ENCODE measurements at places on chromosomes 5 and 9.

DNA sequence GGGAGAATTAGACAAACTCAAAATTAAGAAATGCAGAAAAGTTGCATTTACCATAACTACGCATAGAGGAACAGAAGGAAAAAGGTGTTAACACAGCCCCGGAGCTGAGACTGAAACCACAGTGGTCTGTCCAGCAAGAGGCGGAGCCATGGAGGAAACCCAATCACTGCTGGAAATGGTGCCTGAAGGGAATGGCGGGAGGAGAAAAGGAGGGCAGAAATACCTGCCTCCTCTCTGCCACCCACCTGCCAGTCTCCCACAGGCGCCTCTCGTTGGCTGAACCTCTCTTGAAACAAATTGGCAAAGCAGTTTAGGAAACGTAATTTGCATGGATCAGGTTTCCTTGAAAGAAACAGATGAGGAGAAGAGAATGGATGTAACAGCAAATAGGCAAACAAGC lies 9.7 kb upstream of the PRKACG start:
- no peak for DNase-seq

DNA sequence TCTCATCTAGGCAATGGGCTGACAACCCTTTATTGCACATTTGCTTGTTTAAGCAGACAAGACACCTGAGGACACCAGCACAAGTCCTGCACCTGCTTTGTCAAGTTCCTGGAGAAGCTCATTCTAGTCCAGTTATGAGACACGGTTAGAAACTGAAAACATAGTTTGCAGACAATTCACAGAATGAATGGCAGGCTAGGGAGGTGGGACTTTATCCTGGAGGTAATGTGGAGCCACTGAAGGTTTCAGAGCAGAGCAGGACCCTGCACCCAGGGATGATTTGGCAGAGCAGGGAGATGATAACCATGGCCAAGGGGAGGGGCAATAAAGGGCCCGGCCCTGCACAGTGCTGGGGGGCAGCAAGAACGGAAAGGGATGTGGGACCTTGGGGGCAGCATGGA lies 50.7 kb upstream of the SLC25A51 start:
- DNase-seq = no peak

GRCh38 chr9:33374190-33374589 lies 28.2 kb downstream of the AQP7 start:
- DNase-seq = no peak

- DNase-seq = no peak
Observed at GRCh38 chr9:89012294-89013042, 21.2 kb downstream of the S1PR3 start.

GRCh38 chr9:89522261-89522958 lies 24.5 kb upstream of the SEMA4D start:
- no peak for DNase-seq

- DNase-seq = no peak
Observed at GRCh38 chr5:166767858-166768257, 1523.6 kb upstream of the WWC1 start.

DNA sequence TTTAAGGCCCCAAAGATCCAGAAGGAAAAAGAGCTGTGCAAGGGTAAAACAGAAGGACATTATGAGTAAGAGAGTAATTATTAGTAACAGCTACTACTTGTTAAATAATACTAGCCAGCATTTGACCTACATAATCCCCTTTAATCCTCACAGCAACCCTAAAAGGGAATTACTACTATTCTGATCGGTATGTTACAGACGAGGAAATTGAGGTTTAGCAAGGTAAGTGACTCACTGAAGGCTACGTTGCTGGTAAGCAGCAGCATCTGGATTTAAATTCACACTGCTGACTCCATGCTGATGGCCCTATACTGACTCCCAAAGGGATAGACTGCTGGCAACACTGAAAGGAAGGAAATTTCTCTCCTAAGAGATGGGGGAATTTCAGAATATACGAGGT lies 3.7 kb upstream of the FSD1L start:
- DNase-seq = no peak

- DNase-seq = no peak
Observed at GRCh38 chr9:106039151-106039935, 345.0 kb downstream of the TMEM38B start.

DNA sequence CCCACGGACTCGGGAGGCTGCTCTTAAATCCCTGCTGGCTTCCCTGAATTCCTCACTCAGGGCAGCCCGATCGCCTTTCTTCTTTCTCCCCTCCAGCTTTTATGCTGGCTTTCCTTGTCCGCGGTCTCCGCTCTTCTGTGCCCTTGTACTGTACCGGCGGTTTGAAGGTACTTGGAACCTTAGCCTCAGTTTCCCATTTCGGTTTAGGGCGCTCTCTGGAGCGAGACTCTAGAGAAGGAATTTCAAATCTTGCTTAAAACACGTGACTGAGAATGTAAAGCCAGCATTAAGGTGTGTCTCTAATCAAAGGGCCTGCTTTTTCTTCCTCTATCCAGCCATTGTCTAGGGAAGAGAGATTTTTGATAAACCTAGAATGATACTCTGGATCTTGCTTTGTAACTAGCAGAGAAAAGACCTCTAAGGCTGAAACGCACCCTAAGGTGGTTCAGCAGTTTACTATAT lies 650 bp downstream of the GPR107 start:
- no peak for DNase-seq

DNA sequence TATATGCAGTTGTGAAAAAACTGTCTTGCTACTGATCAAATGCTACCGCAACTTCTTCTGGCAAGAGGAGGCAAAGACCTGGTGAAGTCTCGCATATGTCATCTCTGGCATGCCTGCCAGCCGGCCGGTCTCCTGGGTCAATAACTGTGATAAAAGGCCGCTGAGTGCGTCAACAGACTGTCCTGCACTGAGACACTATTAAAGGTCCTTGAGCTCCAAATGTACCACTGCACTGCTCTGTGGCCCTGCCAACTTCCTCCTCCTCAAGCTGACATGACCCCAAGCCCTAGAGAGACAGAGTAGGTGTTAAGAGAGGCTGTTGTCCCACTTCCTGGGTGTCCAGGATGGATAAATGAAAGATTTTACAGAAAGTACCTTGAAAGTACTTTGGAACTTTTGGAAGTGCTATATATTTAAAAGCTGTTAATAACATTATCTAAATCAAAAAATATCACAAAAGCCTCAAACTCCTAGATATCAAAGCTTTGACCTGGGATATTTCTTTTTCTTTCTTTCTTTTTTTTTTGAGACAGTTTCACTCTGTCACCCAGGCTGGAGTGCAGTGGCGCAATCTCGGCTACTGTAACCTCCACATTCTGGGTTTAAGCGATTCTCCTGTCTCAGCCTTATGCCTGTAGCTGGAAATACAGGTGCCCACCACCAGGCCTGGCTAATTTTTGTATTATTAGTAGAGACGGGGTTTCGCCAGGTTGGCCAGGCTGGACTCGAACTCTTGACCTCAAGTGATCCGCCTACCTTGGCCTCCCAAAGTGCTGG lies 31.5 kb downstream of the RAPGEF1 start:
- no peak for DNase-seq

GRCh38 chr9:72485821-72486593 lies 35.4 kb upstream of the TMC1 start:
- no peak for DNase-seq

DNA sequence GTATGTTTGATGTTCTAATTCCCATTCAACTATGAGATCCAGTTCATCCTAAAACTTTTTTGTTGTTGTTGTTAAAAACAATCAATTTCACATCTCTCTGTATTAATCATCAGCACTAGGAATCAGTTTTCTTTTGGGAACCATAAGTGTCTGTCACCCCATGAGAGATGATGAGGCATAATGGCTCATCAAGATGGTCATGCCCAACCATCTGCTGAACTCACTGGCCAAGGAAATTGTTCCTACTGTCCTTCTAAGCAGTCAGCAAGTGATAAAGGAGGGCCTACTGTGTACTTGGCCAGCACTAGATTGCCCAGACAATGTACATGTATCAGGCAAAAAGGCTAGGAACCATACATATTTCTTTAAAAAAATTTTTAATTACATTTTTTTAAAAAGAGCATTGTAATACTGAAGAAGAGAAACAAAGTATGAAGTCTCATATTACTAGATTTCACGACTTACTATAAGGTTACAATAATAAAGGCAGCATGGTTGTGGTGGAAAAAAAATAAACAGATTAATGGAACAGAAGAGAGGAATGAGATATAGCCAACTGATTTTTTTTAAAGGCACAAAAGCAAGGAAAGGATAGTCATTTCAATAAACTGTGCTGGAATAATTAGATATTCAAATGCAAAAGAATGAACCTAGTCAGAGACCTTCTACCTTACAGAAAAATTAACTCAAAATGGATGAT lies 458.3 kb downstream of the SPOCK1 start:
- DNase-seq = no peak

- no peak for DNase-seq
Observed at GRCh38 chr9:131847665-131848354, 107.9 kb upstream of the RAPGEF1 start.

- DNase-seq = no peak
Observed at GRCh38 chr5:96254980-96255691, 177.9 kb downstream of the PCSK1 start.

DNA sequence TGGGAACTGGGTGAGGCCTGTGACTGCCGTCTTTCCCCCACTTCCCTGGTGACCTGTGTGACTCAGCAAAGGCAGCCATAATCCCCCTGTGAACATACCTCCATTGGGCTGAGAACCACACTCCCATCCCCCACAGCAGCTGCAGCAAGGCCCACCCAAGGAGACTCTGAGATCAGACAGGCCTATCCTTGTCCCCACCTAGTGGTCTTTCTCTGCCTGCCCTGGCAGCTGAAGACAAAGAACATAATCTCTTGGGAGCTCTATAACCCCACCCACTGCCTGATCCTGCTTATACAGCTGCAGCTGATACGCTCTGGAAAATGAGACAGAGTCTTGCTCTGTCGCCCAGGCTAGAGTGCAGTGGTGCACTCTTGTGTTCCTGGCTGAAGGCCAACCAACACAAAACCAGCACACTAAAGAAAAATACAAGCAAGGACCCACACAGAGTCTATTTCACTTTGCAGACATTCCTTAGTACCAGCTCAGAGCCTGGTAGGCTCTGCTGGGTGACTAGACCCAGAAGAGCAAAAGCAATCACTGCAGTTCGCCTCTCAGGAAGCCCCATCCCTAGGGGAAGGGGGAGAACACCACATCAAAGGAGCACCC lies 106.7 kb downstream of the MCTP1 start:
- DNase-seq = no peak

DNA sequence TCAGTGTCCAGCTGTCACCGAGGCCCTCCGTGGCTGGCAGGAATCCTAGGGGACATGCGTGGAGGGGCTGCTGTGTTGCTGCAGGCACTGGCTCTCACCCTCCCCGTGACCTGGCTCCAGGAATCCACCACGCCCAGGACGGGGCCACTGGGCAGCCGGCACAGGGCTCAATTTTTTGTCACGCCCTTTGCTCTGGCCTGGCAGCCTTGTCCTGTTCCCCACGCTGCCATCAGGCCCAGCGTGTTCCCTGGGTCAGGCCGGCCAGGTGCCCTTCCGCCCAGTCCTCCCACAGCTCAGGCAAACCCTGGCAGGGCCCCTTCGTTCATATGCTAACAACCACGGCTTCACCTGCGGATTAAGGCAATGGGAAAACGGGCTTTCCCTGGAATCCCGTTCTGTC lies 37.3 kb downstream of the PROP1 start:
- no peak for DNase-seq

GRCh38 chr5:82349652-82350051 lies 71.5 kb upstream of the RPS23 start:
- peak; percentile 8 for DNase-seq

DNA sequence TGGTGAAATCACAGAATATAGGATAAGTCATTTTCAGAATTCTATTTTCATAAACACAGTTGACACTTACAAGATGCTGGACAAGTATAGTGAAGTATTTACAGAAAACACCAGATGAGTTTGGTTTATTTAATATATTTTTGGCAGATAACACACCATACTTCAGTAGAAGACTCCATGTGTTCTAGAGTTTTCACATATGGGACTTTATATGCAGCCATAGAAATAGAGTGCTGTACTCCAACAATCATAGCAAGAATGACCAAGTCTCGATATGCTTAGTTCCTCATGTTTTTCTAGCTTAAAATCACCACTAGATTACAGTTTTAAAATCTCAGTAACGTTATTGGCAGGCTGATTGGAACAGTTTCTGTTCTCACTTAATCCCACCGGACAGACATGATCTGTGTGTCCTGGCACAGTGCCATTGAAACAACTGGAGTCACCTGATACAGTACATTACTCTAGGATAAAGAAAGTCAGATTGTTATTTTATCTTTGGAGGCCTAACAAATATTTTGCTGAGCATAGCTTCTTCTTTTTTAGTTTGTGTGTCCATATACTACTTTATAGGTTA lies 45.8 kb upstream of the ERBIN start:
- no peak for DNase-seq
